ENCODE measurements at places on chromosomes 1 and 21. TPM values are rescaled to one million over a fixed set of nuclear protein-coding genes. Genes with fewer than 3 reads are reported as not detected.

- H3K4me1 ChIP-seq, result no peaks in the 10 kb centered on the region
- H3K36me3 ChIP-seq, result no peaks in the 10 kb centered on the region
- peaks cover 2% of the 10 kb centered on the region for H3K27me3 ChIP-seq
- H3K27ac ChIP-seq, result no peak overlapping the region
These were observed 14.5 kb downstream of the CFAP74 start for GRCh38 chr1:1989102-1989542.

GRCh38 chr1:241736387-241736786 is 84.3 kb downstream of the WDR64 start:
- no peaks in the 10 kb centered on the region for H3K36me3 ChIP-seq
- no peak for DNase-seq
- H3K27me3 ChIP-seq, result peaks cover 3% of the 10 kb centered on the region
- no peaks in the 10 kb centered on the region for H3K4me1 ChIP-seq
- no peak overlapping the region for H3K4me3 ChIP-seq

- DNase-seq, result no peak
- H3K27me3 ChIP-seq, result no peaks in the 10 kb centered on the region
These were observed 279.2 kb downstream of the NEGR1 start for GRCh38 chr1:72003092-72003491.

The HORMAD1 gene
- 0.40 TPM for total RNA-seq
